Spinal cord (tissue), 10 donors: ENCODE measurements at places on chromosomes 1 and 21.

- DNase-seq, result no peak
These were observed 729.8 kb downstream of the KCNT2 start for GRCh38 chr1:195878478-195878877.

GRCh38 chr21:29737186-29737585, 202.6 kb downstream of the GRIK1 start:
- no peak for DNase-seq

- no peak for DNase-seq
These were observed 6.0 kb downstream of the TEX35 start for GRCh38 chr1:178518894-178519293.

- no peak for DNase-seq
These were observed 973.2 kb downstream of the NCAM2 start for GRCh38 chr21:21971384-21971783.

GRCh38 chr1:57209495-57209894, 214.4 kb downstream of the DAB1 start:
- no peak for DNase-seq

DNA sequence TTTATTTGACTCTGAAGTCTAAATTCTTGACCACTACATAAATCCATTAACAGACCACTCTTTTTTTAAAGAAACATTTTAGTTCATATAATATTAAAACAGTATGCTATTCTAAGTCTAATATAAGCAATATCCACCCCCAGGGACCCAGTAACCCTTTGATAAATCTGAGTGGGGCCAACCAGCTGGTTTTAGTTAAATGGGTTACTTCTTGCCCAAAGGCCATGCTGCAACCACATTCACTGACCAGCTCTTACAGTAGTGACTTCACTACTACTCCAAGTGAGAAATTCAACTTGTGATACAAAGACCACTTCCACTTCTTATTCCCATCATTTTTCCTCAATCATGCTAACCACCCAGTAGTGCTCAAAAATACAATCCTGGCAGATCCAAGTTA, 20.5 kb downstream of the FUBP1 start:
- DNase-seq, result no peak

DNA sequence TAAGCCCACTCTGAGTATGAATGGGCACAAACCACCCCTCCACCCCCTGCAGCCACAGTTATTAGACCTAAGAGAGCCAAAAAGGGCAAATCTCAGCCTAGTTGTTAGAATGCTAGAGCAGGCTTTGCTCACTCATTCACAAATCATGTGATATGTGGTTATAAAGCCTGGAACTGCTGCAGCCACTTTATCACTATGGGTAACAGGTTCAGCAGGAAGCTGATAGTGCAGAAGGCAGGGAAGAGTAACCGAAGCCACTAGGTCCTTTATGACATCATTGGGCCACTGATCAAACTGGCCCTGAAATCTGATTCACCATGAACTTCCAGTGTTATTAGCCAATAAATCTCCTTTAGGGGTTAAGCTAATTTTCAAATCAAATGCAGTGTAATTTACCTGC, 134.7 kb downstream of the GRIK1 start:
- DNase-seq, result no peak

DNA sequence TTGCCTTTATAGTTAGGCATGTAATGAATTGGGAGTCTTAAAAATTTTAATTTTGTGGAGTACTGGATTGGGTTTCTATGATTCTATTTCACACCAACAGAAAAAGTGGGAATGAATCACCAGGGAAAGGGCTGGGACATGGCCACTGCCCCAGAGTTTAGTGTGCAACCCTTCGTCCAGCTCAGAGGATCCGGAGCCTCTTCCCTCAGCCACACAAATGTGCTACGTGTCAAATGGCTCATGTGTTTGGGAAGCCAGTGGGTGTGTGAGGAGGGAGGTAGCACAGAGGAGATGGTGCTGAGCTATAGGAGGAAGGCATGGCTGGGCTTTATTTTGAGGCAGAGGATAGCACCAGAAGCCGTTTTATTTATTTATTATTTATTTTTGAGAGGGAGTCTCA, 247.3 kb downstream of the SIPA1L2 start:
- DNase-seq, result no peak

DNA sequence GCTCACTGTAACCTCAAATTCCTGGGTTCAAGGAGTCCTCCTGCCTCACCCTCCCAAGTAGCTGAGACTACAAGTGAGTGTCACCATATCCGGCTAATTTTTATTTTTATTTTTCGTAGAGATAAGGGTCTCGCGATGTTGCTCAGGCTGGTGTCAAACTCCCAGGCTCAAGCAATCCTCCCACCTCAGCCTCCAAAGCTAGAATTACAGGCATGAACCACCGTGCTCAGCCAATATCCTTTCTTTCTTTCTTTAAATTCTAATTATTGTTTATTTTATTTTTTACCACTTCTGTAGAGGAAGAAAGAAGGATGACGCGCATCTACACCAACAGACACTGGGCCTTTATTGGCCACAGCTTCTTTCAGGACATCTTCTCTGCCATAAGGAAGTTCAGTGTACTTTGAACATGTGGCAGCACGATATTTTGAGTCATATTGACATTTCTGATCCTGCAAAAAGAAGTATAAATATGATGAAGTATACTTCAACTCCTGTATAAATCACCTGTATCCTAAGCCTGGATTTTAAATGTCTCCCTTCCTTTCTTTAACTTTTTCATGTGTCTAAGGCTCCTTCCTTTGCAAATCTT, 15.8 kb downstream of the CTSS start:
- DNase-seq, result no peak

DNA sequence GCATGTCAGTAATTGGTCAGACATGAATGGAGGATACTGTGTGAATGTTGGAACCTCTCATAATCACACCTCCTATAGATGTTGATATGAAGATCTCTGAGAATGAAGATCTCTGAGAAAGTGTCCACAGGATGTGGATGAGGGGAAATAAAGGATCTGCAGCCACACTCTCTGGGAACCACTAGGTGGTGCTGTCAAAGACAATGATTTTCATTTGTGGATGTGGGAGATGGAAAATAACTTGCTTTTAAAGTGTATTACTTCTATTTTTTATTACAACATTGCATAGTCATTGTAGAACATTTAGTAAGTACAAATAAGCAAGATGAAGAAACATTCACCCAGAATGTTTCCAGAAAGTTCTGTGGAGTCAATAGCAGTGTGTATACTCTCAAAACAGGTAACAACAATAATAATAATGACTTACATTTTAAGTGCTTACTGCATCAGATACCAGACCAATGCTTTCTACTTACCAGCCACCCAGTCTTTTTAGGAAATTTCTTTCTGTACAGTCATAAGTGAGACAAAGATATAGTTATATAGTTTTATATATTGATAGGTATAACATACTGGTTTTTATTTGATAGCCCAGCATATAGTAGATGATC, 128.2 kb downstream of the ATG4C start:
- no peak for DNase-seq

- no peak for DNase-seq
These were observed 1.3 kb upstream of the SLC30A1 start for GRCh38 chr1:211580303-211580687.

GRCh38 chr1:43152866-43153265, 19.2 kb downstream of the EBNA1BP2 start:
- no peak for DNase-seq

DNA sequence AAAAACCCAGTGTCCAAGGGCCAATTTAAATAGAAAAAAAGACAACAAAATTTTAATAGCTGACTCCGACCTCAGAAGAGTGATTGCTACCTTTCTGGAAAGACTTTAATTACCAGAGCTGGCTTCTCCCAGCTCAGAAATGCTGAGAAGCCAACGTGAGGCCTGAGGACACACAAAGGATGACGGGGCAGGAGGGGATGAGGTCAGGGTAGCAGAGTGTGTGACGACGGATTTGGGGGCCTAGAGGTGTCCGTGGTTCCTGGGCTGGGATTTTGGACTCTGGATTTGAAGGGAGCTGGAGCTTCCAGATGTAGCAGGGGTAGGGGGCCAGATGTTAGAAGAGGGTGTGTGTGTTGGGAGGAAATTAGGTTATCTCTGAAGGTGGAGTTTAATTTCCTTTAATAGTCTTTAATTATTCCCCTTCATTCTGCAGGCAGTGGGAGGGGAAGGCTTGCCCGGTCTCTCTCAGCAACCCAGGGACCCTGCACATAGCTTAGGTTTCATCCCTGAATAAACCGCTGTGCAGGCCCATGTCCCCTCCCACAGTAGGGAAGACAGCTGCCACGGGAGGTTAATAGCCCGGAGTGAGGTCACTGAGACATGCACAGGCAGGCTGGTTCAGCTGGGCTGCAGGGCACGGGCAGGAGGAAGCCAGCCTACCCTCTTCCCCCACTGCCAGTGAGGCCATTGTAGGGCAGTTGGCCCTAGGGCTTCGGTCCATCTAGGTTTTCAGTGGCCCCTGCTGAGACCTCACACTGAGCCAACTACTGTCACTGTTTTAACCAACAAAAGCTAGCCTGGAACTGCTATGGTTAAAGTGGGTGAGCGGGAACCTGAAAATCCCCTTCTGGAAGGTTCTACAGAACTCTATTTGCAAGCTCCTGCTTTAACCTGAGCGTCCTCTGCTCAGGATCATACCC, 3.8 kb upstream of the PADI3 start:
- no peak for DNase-seq

DNA sequence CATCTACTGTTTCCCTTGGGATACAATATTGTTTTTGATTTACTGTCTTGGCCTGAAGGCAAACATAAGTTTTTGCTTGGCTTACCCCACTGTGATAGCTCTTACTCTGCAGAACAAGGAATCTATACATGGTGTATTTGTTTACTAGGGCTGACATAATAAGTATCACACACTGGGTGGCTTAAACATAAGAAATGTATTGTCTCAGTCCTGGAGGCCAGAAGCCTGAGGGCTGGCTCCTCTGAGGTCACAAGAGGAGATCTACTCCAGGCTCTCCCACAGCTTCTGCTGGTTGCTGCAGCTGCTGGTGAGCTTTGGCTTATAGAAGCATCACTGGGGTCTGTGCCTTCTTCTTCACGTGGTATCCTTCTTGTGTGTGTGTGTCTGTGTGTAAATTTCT, 30.7 kb upstream of the IGSF5 start:
- DNase-seq, result no peak

- DNase-seq, result no peak
These were observed 3.8 kb upstream of the ZNF648 start for GRCh38 chr1:182065126-182065845.

- no peak for DNase-seq
These were observed 86.6 kb downstream of the ASTN1 start for GRCh38 chr1:177077734-177078499.

DNA sequence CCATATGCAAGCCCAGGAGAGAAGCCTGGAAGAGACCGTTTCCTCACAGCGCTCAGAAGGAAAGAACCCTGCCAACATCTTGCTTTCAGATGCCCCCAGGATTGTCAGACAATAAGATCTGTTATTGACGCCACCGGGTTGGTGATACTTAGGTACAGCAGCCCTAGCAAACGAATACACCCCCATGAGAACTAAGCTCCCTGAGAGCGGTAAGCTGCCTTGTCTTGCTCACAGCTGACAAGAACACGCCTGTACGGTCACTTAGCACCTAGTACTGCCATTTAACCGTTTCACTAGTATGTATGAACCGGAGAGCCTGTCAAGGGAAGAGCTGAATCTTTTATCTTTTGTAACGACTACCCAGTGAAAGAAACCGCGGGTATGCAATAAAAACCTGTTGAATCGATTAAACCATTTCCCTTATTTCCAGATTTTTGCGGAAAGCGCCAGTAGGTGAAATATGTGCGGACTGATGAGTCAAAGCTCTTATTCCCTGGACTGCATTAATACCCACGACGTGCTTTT, 619 bp upstream of the ZBTB8B start:
- DNase-seq, result no peak

DNA sequence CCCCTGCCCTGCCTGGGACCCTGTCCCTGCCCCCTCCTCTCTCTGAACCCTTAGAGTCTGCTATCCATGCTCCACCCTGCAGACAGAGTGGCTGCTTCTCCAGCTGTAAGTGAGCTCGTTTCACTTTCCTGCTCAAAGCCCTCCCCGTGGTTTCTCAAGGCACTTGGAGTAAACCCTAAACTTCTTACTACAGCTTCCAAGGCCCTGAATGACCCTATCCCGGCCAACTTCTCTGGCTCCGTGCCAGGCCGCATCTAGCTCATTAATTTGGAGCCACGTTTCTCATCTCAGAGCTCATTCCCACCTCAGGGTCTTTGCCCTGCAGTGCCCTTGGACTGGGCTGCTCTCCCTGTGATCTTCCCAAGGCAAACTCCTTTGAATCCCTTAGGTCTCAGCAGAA, 235.1 kb upstream of the RUNX1 start:
- no peak for DNase-seq

GRCh38 chr1:26831546-26832248, 5.2 kb downstream of the ZDHHC18 start:
- no peak for DNase-seq

- DNase-seq, result no peak
These were observed 278.6 kb upstream of the AJAP1 start for GRCh38 chr1:4375812-4376211.

DNA sequence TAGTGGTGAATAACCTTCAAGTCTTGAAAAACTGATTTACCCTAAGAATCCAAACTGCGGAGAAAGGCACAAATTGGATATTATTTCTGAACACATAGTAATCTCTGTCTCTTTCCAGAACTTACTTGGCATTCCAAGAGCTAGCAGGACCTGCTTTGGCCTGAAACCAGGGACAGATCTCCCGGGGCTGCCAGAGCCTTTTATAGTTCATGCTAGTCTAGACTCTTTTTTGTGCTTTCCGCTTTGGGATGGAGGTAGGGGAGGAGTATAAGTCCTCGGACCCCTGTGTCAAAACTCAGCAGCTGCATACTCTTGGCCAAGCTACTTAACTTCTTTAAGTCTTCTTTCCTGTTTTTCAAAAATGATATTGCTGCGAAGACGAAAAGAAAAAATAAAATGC, 3.8 kb upstream of the RYR2 start:
- no peak for DNase-seq

- DNase-seq, result peak; percentile 81
These were observed 7.8 kb upstream of the HTR6 start for GRCh38 chr1:19656780-19657466.

DNA sequence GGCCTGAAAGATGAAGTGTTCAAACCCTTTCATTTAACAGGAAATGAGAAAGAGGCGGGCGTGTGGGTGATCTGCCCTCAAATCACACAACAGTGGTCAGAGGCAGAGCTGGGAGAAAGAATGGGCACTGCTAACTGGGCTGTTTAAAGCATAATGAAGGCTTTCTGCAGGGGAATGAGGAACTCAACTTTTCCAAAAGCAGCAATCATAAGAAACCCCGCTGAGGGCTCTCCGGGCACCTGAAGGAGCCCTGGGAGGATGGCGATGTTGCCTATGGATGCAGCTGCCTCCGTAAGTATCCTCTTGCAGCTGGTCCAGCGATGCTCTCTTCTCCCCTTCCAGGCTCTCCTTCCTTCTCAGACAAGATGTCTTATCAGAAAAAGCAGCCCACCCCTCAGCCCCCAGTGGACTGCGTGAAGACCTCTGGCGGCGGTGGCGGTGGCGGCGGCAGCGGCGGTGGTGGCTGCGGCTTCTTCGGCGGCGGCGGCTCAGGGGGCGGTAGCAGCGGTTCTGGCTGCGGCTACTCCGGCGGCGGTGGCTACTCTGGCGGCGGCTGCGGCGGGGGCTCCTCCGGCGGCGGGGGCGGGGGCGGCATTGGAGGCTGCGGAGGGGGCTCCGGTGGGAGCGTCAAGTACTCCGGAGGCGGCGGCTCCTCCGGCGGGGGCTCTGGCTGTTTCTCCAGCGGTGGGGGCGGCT, 1.2 kb downstream of the LORICRIN start:
- peak; percentile 58 for DNase-seq

GRCh38 chr1:235127203-235127602, 1.4 kb downstream of the TOMM20 start:
- DNase-seq, result no peak
